ENCODE measurements at places on chromosomes 11 and 22.
A peak's percentile ranks its signal among the peaks of the same experiment; 100 is the strongest.

GRCh38 chr11:87076260-87076783 lies 38.6 kb downstream of the TMEM135 start:
- no peak for DNase-seq

- no peak for DNase-seq
These were observed 11.7 kb downstream of the MAFF start for GRCh38 chr22:38213319-38213989.

DNA sequence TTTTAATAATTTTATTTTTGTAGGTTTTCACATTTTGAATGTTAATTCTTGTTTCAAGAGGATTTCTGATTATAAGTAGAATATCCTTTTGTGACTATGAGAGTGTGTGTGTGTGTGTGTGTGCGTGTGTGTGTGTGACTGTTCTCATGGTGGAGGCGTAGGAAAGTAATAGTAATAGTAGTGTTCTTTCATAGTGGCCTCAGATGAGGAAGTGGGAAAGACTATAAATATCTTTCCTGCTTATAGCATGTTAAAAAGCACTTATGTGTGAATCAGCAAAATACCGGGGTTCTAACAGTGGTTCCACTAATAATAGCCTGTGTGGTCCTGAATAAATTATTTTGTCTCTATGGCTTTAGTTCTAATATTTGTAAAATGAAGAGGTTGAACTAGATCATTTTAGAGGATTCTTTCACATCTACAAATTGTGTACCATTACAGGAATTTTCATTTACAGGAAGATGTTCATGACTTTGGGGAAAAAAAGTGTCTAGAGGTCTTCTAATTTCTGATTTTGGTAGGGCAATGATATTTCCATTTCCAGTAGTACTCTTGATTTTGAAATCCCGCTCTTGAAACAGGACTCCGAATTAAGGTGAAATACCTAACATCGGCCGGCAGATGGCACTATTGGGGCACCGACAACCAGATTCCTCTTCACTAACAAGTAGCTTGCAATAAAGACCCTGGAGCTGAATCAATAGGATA lies 29.9 kb upstream of the OR10G7 start:
- peak; percentile 89 for DNase-seq

GRCh38 chr22:32717337-32718240 lies 83.9 kb upstream of the TIMP3 start:
- peak; percentile 34 for DNase-seq

DNA sequence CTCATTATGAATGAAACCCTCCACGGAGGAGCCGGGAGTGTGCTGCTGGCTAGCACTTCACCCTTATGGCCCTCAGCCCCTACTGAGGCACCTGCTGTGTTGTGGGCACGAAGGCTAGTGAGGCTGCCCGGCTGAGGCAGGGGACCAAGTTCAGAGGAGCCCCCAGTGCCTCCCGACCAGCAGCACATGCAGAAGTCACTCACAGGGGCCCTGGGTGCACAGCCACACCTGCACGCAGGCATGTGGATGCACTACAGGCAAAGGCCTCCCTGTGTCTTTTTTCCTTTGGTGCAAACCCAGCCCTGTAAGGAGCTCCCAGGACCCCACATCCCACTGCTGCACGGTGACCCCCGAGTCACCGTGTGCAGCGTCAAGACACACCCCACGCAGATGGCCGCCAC lies 261.5 kb downstream of the BRD1 start:
- no peak for DNase-seq

DNA sequence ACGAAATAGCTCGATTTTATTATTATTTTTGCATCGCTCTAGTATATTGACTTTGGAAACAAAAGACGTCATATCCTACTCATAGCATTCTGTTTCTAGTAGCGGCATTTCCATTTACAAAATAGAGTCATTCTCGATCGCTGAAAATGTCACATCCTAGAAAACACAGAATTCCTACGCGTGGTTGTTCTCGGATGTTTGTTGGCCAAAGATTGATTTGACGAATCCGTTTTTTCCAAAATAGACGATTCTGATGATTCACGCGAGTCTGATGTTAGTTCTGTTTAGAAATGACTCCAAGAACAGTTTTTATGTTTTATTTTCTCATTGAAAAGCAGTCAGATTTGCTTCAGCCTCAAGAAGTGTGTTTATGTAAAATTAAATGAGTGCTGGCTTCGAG lies 47.6 kb downstream of the SMIM38 start:
- no peak for DNase-seq

- peak; percentile 37 for DNase-seq
These were observed at the start of gene KIAA0930 for GRCh38 chr22:45240810-45241631. TSS of gene KIAA0930 (minus strand) at chr22:45240894. CDS start at chr22:45240703, 191 bp downstream.

DNA sequence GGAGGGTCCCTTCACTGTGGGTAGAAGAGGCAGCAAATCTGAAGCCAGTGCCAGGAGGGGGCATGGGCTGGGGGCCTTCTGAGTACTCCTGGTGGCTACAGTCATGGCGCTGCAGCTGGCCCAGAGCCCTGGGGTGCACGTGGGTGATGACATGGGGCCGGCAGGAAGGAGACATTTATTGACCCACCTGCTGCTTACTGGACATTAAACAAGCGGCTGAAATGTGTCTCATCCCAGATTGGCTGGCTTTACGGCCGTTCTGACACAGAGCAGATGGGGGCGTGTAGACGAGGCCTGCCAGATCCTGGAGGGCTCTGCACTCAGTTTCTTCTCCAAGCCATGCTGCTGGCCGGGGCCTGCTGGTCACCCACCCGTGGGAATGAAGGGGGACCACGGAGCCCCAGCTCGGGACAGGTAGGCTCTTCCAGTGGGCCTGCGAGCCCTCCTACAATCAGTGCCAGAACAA lies 906.9 kb downstream of the BRD1 start:
- DNase-seq: no peak

- DNase-seq: no peak
These were observed 10.3 kb upstream of the IGSF9B start for GRCh38 chr11:133966921-133967598.

GRCh38 chr11:57279116-57279515 lies 42.1 kb upstream of the APLNR start:
- DNase-seq: no peak

- no peak for DNase-seq
These were observed 51.4 kb downstream of the RPS6KA4 start for GRCh38 chr11:64410404-64410734.

- no peak for DNase-seq
These were observed 28.9 kb downstream of the CELSR1 start for GRCh38 chr22:46508491-46508999.

GRCh38 chr11:125401746-125402145 lies 94.3 kb downstream of the FEZ1 start:
- DNase-seq: no peak

DNA sequence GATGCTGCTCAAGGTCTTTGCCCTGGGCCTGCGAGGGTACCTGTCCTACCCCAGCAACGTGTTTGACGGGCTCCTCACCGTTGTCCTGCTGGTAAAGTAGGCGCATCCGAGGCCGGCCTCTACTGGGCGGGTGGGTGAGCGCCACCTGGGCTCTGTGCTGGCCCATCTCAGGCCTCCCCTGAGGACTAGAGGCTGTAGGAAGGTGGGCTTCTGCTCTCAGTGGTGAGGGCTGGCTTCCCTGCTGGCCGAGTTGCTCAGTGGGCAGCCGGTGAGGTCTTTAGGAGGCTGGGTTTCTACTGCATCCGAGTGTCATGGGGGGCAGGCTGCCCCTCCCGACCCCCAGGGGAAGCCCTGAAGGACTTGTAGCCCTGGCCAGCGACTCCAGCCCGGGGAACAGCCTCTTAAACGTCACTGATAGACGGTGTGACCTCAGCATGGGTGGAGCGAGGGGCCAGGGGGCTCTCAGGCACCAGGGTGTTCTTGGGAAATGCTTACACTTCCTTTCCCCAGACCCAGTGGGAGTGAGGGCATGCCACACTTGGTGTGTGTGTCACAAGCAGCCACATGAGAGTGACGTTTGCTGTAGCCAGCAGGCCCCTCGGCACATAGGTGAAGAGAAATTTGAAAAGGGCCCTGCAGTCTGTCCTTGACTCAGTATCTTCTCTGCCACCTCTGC lies 30.3 kb downstream of the TPCN2 start:
- no peak for DNase-seq

DNA sequence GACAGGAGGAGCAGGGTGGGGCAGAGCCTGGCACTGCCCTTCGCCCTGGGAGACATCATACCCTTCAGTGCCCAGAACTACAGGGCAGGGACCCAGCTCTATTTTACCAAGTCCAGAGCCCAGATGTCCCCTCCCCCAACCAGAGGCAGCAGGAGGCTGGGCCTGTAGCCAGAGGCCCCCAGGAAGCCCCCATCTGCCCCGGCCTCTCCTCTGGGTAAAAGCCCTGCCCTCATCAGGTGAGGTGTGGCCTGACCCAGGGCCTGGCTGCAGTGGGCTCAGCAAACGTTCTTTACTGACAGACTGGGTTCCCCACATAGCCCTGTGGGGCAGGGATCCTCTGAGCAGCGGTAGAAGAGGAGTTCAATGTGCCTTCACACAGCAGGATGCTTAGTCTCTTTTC lies 51.8 kb upstream of the SLC22A12 start:
- DNase-seq: no peak

- DNase-seq: no peak
These were observed 78.7 kb downstream of the ENTHD1 start for GRCh38 chr22:39814899-39815298.

GRCh38 chr22:49608228-49608627 lies 219.4 kb downstream of the BRD1 start:
- DNase-seq: no peak

GRCh38 chr11:77470504-77470903 lies 3.4 kb downstream of the PAK1 start:
- DNase-seq: no peak

GRCh38 chr11:75969626-75970308 lies 154.8 kb downstream of the UVRAG start:
- DNase-seq: peak; percentile 29

DNA sequence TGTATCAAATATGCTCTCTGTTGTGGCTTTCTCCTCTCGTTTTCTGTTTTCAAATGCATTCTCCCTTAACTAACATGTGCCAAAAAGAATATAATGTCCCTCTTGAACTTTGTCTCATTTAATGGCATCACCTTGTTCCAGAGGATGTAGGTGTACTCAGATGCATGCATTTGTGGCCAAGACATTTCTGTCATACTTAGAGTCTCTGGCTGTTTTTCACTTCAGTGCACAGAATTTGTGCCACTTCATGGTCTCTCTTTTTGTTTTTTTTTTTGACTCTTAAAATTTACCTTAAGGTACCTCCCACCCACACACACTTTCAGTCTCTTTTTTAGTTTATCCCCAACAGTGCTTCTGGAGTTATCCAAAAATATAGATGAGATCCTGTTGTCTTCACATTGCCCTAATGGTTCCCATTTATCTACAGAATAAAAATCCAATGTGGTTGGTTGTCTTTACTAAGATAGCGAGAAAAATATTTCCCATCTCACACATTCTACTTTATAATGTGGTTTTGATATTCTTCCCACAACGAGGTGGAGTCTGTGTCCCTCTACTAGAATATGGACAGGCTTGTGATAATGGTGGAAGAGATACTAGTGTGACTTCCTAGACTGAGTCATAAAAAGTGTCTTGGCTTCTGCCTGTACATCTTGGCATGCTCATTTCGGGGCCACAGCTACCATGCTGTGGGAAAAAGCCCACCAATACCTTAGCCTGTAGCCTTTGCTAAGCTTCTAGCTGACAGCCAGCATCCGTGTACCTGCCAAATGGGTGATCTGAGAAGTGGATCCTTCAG lies 125.8 kb downstream of the DDX10 start:
- no peak for DNase-seq

GRCh38 chr11:128244871-128245270 lies 342.5 kb downstream of the ETS1 start:
- no peak for DNase-seq

GRCh38 chr11:132062541-132062940 lies 692.1 kb downstream of the NTM start:
- DNase-seq: no peak

GRCh38 chr11:86863476-86863875 lies 63.1 kb downstream of the PRSS23 start:
- no peak for DNase-seq

DNA sequence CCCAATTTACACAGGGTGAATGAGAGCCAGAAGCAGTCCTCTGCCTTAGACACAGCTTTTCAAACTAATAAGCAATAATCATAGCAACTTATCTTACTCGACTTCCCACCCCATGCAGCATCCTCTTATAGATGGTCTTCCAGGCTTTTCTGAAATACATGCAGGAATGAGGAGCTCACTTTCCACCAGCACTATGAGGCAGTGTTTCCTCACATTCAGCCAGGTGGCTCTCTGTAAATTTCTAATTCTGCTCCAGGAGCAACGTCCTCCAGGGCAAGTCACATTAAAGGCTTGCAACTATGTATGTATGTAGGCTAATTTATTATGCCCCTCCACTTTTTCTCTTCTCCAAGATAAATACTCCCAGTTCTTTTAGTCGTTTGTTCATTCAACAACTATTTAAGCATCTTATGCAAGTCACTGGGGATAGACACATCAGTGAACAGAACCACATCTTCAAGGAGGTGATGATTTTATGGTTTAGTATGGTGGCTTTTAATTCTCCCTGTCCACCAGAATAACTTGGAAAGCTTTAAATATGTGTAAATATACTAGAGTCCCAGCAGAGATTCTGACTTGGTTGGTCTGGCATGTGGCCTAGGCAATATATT lies 59.9 kb downstream of the PAK1 start:
- DNase-seq: no peak

- DNase-seq: no peak
These were observed 79.0 kb downstream of the EFCAB6 start for GRCh38 chr22:43733138-43733537.

- no peak for DNase-seq
These were observed 23.3 kb downstream of the ST3GAL4 start for GRCh38 chr11:126378763-126379162.

DNA sequence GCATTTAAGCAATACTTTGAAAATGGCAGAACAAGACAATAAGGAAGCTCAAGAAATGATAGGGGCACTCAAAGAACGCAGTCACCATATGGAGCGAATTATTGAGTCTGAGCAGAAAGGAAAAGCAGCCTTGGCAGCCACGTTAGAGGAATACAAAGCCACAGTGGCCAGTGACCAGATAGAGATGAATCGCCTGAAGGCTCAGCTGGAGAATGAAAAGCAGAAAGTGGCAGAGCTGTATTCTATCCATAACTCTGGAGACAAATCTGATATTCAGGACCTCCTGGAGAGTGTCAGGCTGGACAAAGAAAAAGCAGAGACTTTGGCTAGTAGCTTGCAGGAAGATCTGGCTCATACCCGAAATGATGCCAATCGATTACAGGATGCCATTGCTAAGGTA lies 51.9 kb downstream of the SPECC1L start:
- no peak for DNase-seq

- no peak for DNase-seq
These were observed 96.9 kb upstream of the HORMAD2 start for GRCh38 chr22:29983296-29983917.

GRCh38 chr11:101584655-101585054 lies 848 bp upstream of the TRPC6 start:
- DNase-seq: no peak

GRCh38 chr22:17087498-17088131 lies 2.8 kb downstream of the IL17RA start:
- no peak for DNase-seq

Data from HT-29 (cell line).